ENCODE measurements at places on chromosomes 1 and 21.

GRCh38 chr1:182143154-182143657 lies 81.7 kb upstream of the ZNF648 start:
- DNase-seq: peak; percentile 83

GRCh38 chr1:201718346-201719202 lies 110.4 kb upstream of the IPO9 start:
- no peak for DNase-seq

DNA sequence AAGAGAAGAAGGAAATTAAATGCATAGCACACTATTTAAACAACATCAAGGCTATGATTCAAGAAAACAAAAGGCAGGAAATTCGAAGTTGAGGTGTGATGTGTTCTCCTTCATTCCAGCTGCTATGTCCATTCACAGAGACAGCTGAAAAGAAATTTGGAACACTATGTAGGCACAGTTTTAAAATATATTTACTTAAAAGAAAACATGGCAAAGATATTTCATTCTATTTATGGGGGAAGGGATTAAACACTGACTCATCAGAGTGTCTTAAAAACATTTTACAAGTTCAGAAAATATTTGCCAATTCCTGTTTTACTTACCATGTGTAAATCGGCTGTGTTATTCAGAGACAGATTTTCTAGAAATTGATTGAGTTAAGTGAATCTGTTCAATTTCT lies 39.4 kb upstream of the NGF start:
- DNase-seq: peak; percentile 29

- no peak for DNase-seq
Measured at GRCh38 chr1:207308451-207309190, 12.9 kb upstream of the CD55 start.

- DNase-seq: no peak
Measured at GRCh38 chr1:245583081-245583480, 428.3 kb downstream of the KIF26B start.

DNA sequence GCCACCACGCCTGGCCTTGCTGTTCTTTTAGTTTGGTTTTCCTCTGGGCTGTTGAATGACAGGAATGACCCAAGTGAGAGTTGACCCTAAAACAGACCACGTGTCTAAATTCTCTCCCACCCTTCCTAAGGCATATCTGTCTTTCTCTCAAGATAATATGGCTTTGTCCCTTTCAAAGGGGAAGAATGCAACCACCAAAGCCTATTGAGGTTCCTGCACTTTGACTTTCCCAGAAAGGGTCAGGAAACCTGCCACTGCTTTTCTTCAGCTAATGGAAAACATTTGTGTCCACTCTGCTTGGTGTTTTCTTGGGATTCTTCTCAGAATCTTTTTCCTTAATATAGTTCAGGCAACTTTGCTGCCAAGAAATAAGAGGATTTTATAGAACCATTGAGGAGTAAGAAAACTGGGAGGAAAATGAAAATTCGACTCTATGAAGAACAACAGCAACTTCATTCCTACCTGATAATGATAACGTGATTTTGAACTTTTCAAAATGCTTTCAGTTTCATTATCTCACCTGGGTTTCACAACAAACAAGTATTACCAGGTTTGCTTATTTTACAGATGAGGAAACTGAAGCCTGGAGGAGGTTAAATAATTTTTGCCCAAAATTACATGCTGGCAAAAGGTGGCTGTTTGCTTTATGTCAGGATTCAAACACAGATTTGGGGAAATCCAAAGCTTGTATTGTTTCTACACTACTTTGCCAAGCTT lies 6.9 kb downstream of the PLPP3 start:
- no peak for DNase-seq

DNA sequence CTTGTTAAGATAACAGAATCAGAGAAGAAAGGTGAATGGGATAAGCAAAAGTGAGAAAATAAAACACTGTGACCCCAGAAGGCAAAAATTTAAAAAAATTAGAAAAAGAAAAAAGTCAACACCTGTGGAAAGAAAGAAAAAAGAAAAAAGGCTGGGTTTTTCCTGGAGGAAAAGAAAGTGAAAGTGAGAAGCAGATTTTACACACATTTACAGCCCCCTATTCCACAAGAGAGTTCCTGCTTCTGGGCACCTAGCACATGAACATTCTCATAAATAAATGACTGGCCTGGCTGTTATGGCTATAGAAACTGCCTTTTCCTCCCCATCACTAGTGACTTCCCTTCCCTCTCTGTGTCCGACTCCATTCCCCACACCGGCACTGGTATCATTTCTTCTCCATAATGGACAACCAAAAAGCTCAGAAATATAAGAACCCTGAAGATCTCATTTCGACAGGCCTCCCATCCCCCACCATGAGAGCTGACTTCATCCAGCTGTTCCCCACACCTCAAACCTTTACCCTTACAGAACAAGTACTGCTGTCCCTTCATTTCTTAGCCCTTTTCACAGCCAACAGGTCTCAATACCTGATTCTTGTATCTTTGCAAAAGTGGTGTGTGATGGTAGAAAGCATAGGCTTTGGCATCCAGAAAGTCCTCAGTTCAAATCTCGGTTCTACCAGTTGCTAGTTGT lies 12.6 kb downstream of the MTF1 start:
- DNase-seq: no peak

DNA sequence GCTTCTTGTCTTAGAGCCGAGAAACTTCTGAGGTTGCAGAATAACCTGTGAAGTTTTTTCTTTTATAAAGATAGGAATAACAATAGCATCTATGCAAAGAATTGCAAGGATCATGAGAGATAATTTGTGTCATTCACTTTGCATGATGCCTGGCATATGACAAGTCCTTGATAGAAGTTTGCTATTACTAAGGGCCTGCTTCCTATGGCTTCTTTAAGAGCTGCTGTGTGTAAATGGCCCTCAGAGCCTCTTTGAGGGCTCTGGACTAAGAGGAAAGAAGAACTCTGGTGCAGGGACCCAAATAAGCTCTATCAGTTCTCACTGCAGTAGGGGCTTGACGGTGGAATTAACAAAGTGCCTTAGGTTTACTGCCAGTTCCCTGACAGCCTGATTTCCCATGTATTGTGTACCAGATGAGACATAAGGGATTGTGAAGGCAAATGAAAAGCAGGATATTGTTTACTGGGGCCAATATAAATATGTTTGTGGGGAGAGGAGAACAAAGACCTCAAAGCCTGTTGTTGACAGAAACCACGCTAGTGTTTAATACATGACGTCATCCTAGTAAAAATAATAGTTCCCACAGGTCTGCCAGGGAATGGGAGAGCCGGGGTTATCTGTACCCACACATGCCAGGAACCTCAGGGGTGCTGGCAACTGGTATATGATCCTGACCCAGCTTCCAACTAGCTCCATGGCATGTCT lies 131.2 kb upstream of the UBE2U start:
- peak; percentile 57 for DNase-seq

DNA sequence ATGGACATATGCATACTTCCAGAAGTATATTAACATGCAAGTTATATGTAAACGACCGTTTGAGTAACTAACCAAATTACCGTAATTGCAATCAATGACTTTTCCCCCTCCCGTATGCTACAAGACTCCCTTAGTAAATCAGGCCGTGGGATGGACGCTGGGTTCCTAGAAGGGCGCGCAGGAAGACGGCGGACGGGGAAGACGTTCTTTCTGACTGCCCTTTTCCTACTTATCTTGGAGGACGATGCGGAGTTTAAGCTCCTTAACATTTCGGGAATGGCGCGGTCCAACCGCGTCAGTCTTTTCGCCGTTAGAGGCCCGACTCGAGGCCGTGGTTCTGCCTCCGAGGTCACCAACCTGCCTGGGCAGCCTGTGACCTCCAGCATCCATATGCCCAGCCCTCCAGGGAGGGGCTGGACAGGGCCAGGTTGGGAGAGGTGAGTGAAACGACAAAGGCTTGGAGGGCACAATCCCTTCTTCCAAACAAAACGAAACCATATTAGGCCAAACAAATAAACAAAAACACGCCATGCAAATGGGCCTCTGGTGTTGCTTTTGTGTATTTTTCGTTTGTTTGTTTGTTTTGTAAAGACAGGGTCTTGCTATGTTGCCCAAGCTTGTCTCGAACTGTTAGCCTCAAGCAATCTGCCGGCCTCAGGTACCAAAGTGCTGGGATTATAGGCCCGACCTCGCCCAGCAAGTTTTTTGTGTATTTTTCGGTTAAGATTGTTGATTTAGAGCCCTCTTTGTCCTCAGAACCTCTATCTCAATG lies 873 bp upstream of the PI4KB start:
- DNase-seq: no peak

- DNase-seq: no peak
Measured at GRCh38 chr1:18794051-18794450, 65.4 kb downstream of the TAS1R2 start.

DNA sequence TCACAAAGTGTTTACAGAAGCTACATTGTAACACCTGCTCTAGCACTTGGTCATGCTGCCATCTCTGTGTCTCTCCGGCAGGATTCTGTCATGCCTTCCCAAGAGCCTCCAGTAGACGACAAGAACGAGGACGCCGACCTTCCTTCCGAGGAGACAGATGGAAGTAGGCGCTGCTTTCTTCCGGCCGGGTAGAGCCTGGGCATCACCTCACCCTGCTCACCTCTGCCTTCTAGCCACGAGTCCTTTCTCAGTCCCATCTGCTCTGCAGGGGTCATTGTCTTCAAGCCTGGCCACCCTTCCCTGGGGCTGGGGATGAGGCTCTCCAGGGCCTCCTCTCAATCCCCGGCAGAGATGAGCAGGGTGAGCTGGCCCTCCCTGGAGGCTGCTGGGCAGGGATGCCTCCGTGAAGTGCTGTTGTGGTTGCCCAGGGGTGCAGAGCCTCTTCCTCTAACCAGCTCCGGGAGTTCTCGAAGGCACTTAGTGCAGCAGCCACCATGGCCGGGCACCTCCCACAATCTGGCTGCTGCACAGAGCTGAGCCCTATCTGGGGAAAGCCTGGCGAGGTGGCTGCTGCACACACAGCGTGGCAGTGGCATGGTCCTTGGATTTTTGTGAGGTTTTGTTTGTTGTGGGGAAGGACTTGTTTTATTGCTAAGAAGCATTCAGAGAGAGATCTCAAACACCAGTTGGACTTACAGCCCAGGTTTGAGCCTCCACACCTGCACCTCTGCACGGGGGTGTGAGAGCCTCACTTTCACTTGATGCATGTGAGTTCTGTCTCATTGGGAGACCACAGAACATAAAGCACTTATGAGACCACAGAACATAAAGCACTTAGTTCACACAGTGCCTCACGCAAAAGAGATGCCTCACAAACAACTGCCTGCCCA lies 48.4 kb downstream of the FAAP20 start:
- DNase-seq: no peak

GRCh38 chr1:227449741-227450441 lies 113.5 kb upstream of the ZNF678 start:
- DNase-seq: no peak

GRCh38 chr1:119539636-119540035 lies 32.6 kb downstream of the HSD3B1 start:
- DNase-seq: no peak

DNA sequence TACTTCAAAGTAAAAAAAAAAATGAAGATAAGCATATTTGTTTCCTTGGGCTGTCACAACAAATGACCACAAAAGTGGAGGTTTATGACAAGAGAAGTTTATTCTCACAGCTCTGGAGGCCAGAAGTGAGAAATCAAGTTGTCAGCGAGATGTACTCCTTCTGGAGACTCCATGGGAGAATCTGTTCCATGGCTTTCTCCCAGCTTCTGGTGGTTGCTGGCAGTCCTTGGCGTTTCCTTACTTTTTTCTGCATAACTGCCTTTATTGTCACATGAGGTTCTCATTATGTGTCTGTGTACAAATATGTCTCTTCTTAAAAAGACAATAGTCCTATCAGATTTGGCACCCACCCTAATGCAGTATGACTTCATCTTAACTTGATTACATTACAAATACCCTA lies 398.3 kb downstream of the KCNT2 start:
- DNase-seq: peak; percentile 38

- no peak for DNase-seq
Measured at GRCh38 chr1:48688102-48688760, 88.5 kb downstream of the BEND5 start.

DNA sequence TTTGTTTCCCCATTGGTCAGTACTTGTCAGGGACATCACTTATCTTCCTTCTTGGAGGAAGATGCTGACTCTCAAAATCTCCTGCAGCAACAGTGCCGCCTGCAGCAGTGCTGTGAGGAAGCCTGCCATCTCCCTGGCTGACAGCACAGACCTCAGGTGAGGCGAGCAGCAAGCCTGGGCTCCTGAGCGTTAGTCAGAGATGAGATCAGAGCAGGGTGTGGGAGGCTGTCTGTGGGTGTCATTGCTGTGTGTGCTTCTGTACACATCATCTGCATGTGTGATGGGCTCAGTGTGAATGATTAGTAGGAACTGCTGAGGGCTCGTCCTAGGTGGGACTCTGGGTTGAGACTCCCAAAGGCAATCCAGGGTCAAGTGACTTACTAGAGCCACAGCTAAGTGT lies 6.1 kb downstream of the STRIP1 start:
- DNase-seq: no peak

GRCh38 chr1:63987628-63988024 lies 213.8 kb downstream of the ROR1 start:
- DNase-seq: no peak

DNA sequence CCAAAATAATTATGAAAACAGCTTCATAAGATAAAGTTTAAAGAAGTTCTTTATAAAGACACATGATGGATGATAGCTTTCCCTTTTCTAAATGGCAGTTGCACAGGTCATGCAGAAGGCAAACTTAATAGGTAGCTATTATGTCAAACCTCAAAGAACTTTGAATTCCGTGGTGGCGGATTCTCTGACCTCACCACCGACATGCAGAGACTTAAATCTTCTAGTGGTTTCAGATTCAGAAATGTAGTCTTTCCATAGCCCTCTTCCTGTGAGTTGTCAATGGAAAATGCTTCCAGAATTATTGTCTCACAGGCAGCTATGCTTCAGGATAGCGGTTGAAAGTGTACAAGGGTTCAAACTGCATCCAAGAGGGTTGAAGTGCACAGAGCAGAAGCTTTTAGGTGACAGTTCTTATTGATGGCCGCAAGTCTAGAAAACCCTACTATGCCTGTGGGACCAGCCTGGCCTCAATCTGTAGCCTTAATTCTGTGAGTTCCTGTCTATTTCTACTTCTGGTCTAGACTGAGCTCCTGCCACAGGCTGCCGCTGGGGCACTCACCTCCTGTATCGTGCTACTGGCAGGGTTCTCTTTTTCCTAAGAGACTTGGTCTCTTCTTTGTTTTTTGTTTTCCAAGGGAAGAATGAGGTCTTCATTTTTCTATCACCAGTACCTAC lies 117.0 kb upstream of the ERRFI1 start:
- peak; percentile 95 for DNase-seq

DNA sequence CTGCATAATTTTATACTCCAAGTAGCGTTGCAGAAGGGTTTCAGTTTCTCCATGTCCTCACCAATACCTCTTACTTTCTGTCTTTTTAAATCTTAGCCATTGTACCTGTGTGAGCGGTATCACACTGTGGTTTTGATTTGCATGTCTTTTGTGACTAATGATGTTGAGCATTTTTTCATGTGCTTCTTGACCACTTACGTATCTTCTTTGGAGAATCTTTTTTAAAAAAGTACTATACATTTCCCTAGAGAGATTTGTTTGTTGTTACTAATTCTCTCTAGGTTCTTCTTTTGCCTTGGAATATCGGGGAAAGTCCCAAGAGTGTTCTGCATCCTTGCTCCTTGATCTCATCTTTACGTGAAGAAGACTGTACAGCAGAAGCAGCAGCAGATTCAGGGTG lies 81.8 kb upstream of the WARS2 start:
- DNase-seq: no peak
